ENCODE measurements at places on chromosomes 1 and 21.

- peak; percentile 58 for DNase-seq
These were observed 86.3 kb downstream of the ACBD6 start for GRCh38 chr1:180415985-180416633.

GRCh38 chr1:195472291-195472690 is 1135.9 kb downstream of the KCNT2 start:
- no peak for DNase-seq

- DNase-seq = no peak
These were observed 494.5 kb upstream of the PBX1 start for GRCh38 chr1:164064501-164064900.

GRCh38 chr1:246533371-246533905 is 26.4 kb upstream of the SMYD3 start:
- no peak for DNase-seq

- DNase-seq = no peak
These were observed 127.5 kb upstream of the C1orf174 start for GRCh38 chr1:4027492-4028138.

DNA sequence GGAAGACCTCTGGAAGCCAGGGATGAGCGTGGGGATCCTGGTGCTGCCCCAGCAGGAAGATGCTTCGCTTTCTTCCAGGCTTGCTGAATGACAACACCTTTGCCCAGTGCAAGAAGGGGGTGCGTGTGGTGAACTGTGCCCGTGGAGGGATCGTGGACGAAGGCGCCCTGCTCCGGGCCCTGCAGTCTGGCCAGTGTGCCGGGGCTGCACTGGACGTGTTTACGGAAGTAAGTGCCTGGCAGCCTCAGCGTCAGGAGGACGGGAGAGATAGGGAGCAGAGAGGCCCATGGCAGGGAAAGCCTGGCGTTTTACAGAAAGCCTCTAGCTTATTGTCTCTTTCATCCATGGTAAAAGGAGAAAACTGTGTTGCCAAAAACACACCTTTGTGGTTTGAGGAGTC is 23.5 kb downstream of the PHGDH start:
- DNase-seq = no peak

GRCh38 chr1:152953761-152954160 is 6.8 kb downstream of the SPRR5 start:
- no peak for DNase-seq

- DNase-seq = no peak
These were observed 1.6 kb downstream of the TUFT1 start for GRCh38 chr1:151541752-151542151.

- DNase-seq = no peak
These were observed 42.8 kb upstream of the ARTN start for GRCh38 chr1:43890815-43891214.

GRCh38 chr1:219883400-219884332 is 44.7 kb downstream of the SLC30A10 start:
- peak; percentile 69 for DNase-seq

- DNase-seq = no peak
These were observed 29.4 kb downstream of the JAK1 start for GRCh38 chr1:64936956-64937355.

- no peak for DNase-seq
These were observed 99.0 kb upstream of the LBR start for GRCh38 chr1:225526878-225527277.

- DNase-seq = no peak
These were observed 4.8 kb downstream of the FAM131C start for GRCh38 chr1:16068356-16069270.
